ENCODE measurements at places on chromosomes 2 and 18.

GRCh38 chr2:39228413-39229209, 15.2 kb downstream of the CDKL4 start:
- no peak for DNase-seq

- no peak for DNase-seq
These were observed 54.6 kb downstream of the PIKFYVE start for GRCh38 chr2:208320686-208321085.

GRCh38 chr2:216956820-216957493, 97.1 kb upstream of the TNP1 start:
- no peak for DNase-seq

GRCh38 chr2:148888003-148888501, 13.0 kb downstream of the KIF5C start:
- peak; percentile 51 for DNase-seq

DNA sequence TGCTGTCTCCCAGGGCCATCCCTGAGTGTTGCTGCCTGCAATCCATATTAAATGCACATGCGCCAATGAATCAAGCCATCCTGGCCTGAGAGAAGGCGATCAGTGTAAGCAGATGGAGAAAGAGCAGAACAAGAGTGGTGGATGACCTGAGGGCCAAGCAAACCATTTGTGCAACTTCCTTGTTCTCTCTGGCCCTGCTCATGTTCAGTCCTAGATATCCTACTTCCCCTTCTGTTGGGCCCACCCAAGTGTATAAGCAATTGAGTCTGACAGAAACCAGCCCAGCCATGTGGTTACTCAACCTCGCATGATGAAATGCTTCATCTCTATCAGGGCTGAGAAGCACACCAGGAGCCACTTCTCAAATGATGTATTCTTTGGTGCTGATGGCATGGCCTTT, 383.1 kb upstream of the ID2 start:
- no peak for DNase-seq

DNA sequence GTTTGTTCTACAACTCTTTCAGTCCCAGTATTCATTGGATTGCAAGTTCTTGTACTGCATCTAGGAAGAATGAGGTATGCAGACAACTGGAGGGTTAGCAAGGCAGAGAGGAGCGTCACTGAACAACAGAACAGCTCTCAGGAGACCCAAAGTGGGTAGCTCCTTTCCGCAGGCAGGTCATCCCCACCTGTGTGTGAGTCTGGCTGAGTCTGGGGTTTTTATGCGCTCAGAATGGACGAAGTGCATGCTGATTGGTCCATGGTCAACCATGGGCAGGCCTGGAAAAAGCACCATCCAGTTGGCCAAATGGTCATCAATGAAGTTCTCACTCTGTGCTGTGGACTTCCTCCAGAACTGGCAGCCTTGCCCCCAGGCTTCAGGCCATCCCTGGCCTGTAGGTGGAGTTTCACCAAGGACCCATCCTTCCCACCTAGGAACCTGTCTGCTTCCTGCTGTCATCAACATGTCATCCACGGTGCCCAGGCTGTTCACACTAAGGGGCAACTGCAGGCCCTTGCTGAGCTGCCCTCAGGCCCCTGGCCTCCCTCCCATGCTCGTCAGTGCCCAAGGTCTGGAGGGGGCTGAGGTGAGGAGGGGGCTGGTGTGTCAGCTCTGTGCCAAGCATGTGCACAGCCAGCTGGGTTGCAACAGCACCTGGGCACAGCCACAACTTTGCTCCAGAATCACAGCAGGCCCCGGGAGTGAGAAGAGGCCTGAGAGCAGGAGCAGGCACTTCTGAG, 11.1 kb upstream of the TFCP2L1 start:
- DNase-seq: no peak

- DNase-seq: no peak
These were observed 55.4 kb upstream of the RAPH1 start for GRCh38 chr2:203590496-203590895.

- no peak for DNase-seq
These were observed 9.8 kb downstream of the MALL start for GRCh38 chr2:110105608-110106467.

GRCh38 chr2:10412380-10412779, 35.7 kb downstream of the ODC1 start:
- no peak for DNase-seq

DNA sequence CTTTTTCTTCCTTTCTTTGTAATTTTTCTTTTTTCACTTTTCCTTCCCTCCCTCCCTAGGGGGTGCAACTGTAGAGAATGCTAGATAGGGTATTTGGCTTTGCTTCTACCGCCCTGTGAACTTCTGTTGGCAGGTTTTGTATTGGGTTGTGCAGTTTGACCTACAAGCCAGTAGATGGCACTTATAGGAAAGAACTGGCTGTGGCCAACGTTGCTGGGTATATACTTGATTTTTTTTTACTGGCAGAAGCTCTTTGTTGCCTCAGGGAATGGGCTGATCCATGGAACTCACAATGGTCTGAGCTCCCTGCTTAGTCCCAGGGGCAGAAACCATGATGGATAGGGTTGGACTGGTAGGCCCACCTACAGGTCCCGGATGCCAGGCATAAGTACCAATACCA, 1019.5 kb upstream of the LRRTM1 start:
- no peak for DNase-seq

DNA sequence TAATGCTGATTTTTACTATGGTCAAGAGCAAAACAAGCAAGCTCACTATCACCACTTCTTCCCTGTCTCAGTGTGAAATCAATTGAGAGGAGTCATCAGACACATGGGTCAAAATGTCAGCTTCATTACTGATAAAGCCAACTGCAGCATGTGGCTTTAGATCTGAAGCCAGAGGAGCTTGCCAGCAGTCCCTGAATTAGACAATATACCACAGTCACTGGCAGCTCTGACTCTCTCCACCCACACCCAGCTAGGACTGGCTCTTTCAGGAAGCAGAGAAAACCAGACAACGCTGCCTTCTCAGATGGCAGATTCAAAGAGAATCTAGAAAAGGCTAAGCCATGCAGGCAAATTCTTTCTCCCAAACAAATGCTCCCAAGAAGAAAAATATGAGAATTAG, 20.0 kb upstream of the ASB18 start:
- no peak for DNase-seq

DNA sequence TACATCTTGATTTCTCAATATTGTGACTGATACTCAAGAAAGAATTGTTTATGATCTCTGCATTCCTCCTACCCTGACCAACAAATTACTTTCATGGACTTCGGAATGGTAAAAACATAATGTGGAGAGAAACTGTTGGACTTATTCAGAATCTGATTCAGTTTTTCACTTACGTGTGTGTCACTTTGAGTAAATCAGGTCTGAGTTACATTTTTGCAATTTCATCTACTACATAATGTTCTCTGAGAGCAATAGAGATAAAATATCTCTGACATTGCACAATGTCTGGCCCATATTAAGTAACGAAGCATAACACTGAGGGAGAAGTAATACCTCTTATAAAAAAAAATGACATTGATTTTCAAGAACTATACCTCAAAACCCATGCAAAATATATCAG, 1337.9 kb upstream of the CHAC2 start:
- DNase-seq: no peak

DNA sequence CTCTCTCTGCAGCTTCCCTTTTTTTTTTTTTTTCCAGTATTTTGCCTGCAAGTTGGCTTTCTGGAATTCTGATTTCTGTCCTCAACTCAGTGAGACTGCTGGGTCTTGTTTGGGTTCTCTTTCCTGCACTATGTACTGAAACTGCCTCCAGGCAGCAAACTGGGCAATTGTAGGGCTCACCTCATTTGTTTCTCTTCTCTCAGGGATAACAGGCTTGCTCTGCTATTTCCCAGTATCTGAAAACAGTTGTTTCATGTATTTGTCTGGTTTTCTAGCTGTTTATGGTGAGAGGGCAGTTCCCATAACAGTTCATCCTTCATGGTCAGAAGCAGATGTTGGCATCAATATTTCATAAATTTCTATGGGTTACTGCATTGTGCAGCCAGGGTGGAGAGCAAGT, 206.0 kb downstream of the CYRIA start:
- DNase-seq: no peak

- no peak for DNase-seq
These were observed 131.5 kb downstream of the CAPN13 start for GRCh38 chr2:30675758-30676157.

DNA sequence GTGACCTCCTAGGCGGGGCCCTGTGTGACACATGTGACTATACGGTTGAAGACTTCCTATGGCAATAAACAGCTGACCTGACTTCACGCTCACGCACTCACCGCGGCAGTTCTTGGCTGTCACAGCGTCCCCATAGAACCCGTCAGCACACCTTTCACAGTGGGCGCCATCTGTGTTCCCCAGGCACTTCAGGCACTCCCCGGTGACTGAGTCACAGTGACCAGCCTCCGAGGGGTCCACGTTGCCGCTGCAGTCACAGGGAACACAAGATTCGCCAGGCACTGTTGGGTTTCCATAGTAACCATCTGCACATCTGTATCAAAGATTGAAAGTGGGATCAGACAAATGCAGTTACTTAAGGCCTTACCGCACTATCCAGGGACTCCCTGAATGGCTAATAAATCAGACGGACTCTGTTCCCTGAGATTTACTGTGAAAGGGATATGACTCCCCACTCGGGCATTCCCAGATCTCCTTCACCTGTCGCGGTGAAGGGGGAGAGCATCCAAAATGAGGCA, 94.5 kb downstream of the LAMA1 start:
- DNase-seq: no peak

- no peak for DNase-seq
These were observed 367.8 kb upstream of the HS6ST1 start for GRCh38 chr2:128686497-128686859.

GRCh38 chr18:61975526-61976326, 82.9 kb upstream of the RNF152 start:
- DNase-seq: no peak

GRCh38 chr2:65957886-65958285, 477.0 kb upstream of the MEIS1 start:
- no peak for DNase-seq

- no peak for DNase-seq
These were observed 26.1 kb downstream of the SLC4A10 start for GRCh38 chr2:161650116-161651015.

- no peak for DNase-seq
These were observed 86.2 kb downstream of the MCFD2 start for GRCh38 chr2:46829231-46829995.

DNA sequence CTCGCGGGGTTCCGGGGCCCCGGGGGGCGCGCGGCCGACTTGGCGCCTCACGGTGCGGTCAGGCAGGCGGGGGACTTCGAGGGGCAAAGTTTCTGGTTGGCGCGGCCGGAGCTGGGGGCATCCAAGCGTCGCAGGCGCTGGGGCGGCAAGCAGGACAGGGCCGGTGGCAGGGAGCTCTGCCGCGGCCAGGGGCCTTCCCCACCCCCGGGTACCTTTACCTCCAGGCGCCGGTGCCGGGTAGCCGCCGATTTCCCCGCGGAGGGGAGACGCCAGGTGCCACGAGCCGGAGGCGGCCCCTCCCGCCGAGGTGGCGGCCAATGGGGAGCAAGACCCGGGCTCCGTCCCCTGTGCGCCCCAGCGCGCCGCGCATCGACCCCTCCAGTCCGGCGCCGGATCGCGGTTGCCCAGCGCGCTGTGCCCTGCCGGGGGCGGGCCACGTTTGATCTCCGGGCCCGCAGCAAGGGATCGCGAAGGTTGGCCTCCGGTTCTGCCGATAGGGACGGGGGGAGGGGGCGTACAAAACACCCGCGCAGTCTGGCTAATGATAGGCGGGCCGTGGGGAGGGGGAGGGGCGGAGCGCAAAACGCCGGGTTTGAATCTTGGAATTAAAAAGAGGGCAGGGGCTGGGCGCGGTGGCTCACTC, at the start of gene ST8SIA5:
ST8SIA5 (minus strand) TSS at position 495 of the 643 bp plus-strand sequence. CDS start 545 bp downstream, outside the sequence.
- DNase-seq: peak; percentile 74

DNA sequence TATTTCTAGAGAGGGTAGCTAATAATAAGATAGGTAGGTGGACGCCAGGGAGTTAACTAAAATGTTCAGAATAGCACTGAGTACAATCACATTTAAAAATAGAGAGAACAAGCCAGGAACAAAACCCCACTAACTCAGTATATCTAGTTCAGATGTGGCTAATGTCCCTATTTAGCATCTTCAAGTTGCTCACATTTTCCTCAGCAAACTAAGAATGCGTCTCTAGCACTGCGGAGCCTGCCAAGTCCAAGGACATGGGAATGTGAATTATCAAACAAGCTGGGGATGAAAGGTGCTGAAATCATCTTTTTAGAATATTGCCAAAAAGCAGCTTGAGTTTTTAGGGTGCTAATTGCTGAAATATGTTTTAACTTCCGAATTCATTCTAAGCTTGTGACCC, 398.5 kb upstream of the FIGN start:
- no peak for DNase-seq

- no peak for DNase-seq
These were observed 181.7 kb upstream of the TPO start for GRCh38 chr2:1231466-1232063.

DNA sequence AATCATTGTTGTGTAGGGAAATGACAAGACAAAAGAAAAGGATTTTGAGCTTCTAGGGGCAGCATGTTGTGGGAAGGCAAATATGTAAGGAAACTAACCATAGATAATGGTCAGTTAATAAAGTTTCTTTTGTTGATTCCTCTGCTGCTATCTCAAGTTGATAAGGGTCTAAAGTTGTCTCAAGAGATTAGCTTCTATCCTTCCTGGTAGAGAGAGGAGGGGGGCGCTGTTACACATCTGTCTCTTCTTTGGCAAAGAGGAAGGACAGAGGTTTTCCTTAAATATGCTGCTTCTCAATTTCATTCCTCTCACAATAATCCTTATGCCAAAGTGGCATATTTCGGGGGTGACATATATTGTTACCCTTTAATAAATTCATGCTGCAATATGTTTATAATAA, 944.0 kb downstream of the DPP10 start:
- no peak for DNase-seq

DNA sequence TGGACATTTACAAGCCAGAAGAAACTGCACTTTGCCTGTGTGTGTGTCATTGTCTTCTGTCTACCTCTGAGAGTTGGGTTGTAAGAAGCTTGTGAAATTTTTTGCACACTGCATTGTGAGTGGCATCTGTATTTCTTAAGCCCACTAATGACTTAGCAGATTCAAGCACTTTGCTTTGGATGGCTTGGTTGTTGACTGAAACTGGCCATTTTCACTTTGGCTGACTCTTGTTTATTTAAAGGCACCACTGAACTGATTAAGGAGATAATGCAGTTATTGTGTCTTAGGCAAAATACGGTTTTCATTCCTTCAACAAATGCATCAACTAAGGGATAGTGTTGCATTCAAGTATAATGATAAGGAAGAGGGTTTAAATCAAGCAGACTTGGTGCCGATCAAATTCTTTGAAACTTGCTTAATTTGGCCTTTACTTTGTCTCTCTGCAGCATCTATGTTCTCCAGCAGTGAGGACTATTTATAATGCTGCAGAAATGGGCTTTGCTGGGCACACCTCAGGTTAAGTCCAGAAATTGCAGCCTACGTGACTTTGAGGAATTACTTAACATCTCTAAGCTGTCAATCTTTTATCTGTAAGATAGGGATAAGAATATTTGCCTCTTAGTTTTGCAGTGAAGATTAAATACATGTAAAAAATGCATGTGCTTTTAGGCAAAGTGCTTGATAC, 142.0 kb downstream of the CCDC85A start:
- no peak for DNase-seq

GRCh38 chr2:174575124-174575776, 22.4 kb downstream of the WIPF1 start:
- DNase-seq: no peak

GRCh38 chr2:205545971-205546816, 136.1 kb upstream of the NRP2 start:
- no peak for DNase-seq
